ENCODE measurements at places on chromosomes 1 and 21.

DNA sequence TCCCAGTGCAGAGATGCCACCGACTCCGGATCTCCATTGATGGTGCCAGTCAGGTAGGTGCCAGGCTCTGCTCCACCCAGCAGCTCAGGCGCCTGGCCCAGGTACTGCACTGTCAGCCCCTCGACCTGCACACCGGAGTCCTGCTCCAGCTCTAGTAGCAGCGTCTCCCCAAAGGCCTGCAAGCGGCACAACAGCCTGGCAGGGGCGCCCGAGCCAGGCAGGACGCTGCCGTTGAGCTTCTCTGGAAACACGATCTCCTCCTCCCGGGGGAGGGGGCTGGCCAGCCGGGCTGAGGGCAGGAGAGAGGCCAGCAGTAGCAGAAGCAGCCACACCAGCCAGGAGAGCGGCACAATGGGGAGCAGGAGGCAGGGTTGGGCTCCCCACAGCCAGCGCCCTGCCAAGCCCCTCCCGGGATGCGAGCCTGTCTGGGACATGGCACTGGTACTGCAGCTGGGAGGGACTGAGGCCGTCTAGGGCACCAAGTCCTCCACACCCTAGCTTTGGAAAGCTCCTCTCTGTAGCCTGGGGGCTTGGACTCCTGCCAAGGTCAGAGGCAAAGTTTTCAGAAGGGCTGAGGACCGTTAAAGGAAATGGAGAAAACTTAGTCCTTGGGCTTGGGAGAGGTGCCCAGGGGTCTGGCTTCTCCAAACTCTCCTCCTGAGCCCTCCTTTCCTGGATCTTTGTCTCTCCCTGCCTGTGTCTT lies 509 bp downstream of the ADAMTS4 start:
- no peak for DNase-seq

GRCh38 chr1:153963850-153964331 lies 554 bp upstream of the SLC39A1 start:
- DNase-seq = no peak

DNA sequence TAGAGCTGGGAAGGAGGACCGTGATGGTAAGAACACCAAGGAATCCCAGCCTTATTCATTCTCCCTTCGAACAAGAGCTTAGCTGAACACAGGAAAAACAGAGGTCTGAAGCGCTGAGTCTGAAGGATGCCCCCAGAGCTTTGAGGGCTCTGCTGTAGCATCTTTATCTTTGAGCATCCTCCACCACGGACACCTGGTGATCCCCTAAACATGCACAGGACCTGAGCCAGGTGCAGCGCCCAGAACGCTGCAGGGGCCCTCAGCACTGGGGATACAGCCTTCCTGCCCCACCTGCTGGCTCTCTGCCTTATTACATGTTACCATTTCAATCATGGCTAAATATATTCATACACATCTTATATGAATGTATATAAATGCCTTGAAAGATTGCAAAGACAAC lies 7.7 kb upstream of the GPATCH4 start:
- DNase-seq = no peak

DNA sequence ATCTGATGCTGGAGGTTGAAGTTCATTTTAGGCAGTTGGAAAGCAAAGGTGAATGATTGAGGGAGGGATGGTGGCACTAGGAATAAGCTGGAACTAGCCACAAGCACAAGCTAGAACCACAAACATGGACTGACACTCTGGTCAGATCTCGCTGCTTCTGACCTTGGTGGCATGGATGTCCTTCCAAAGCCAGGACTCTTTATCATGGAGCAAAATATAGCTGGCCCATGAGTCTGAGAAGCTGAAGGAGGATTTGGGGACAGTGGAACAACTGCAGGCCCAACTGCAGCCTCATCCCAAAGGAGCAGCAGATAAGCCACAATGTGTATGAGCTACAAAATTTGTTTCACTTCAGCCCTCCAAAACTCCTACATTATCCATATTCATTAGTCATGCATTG lies 35.5 kb downstream of the SRSF11 start:
- DNase-seq = no peak

DNA sequence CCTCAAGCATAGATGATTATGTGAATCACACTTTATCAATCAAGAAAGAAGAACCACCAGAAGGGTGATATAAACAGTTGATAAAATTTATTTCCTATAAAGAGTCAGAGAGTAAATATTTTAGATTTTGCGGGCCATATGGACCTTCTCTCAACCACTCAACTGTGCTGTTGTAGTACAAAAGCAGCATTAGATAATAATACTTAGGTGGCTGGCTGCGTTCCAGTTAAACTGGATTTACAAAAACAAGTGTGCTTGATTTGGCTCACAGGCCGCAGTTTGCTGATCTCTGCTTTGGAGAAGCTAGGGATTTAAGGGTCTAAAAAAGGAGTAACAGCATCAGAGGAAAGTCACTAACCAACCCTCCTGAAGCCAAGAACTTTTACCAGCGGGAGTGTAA lies 1406.0 kb downstream of the KCNT2 start:
- DNase-seq = no peak

DNA sequence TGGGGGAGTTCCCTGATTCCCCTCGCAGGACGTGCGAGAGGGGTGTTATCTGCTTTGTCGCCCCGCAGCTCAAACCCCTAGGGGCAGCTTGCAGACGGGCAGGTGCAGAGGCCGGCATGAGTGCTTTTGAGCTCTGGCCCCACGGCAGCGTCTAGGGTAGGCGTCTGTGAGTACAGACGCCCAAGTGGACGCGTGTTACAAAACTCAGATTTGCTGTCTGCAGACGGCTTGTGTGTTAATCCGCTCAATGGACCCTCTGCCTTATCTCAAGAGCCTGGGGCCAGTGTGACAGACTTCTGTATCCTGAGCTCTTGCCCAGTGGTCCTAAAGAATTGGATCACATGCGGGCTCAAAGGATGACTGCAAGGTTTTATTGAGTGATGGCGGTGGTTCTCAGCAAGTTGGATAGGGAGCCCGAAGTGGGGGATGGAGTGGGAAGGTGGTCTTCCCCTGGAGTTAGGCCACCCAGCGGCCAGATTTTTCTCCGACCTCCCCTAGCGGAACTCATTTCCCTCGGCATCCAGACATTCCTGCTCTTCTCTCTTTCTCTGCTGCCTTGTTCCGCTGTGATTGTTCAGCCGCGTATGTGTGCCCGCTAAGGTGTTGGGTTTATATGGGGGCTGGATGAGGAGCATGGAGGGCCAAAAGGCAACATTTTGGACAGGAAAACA lies 9.4 kb downstream of the CFHR4 start:
- DNase-seq = no peak

DNA sequence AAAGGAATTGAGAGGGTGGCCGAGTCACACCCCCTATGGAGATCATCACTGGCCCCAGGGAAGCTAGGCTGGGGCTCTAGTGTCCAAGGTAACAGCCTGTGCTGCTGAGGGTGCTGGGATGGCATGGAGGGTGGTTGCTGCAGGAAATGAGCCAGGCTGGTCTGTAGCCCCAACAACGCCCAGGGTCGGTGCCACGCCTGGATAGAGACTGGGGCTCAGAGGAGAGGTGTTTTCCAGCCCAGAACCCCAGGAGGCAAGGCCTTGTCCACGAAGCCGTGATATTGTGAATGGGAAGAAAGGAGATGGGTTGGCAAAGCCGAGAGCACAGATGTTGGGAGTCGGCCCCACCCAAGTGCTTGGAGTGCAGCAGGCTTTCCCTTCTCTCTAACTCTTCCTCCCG lies 68.9 kb upstream of the ACTRT2 start:
- DNase-seq = no peak

DNA sequence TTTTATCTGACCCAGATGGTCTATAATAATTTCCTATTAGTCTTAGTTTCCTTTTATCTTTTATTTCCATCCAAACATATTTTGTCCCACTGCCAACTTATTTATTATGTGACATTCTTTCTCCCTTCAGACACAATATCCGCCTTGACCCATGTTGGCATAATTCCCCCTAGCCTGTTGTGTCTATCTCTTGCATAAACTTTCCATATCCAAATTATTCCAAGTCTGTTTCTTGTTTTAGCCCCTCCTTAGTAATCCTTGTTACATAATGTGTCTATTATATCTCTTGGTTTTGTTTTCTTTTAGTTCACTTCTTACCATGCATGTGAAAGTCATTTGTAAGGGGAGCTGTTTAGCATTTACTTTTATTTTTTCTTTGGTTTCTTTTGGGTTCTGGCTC lies 81.6 kb upstream of the CACHD1 start:
- DNase-seq = no peak

GRCh38 chr1:92486251-92487077 lies at the start of gene GFI1:
TSS of gene GFI1 (minus strand) at chr1:92486925. CDS start at chr1:92483487, 3,438 bp downstream.
- no peak for DNase-seq

GRCh38 chr21:27346041-27346448 lies 379.2 kb upstream of the ADAMTS5 start:
- DNase-seq = no peak

DNA sequence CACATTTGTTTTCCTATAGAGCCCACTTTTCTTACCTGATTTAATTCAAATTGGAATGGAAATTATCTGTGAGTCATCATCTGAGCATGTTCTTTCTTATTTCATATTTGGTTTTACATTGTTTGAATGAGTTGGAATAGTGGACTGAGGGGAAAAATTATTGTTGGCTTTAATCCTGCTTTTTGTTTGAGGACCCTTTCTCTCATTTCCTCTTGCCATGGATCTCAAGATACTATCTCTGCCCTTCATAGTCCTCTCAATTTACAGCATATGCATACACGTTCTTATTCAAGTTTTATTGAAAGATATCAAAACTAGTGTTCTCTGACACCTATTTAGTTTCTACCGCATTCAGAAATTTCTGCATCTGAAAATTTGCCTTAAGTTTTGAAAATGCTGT lies 5.1 kb downstream of the KCNK2 start:
- no peak for DNase-seq

GRCh38 chr1:34262921-34263320 lies 86.2 kb downstream of the C1orf94 start:
- no peak for DNase-seq
